ENCODE measurements at places on chromosomes 2 and 18. TPM values are rescaled to one million over a fixed set of nuclear protein-coding genes. Genes with fewer than 3 reads are reported as not detected.

The HDLBP gene
- 272 TPM for total RNA-seq

The CYS1 gene
- total RNA-seq, result not detected

The PXDN gene
- 1.8 TPM for total RNA-seq

The UPP2 gene
- not detected for total RNA-seq

The VSNL1 gene
- not detected for total RNA-seq

The TEX261 gene
- total RNA-seq, result 81.6 TPM

The AFF3 gene
- 2.6 TPM for total RNA-seq

The PHOSPHO2 gene
- 4.1 TPM for total RNA-seq

The MBOAT2 gene
- total RNA-seq, result 2.0 TPM

The MPHOSPH10 gene
- 69.5 TPM for total RNA-seq

The LYG2 gene
- total RNA-seq, result not detected

The SPATS2L gene
- 8.1 TPM for total RNA-seq

The SLC23A3 gene
- total RNA-seq, result 1.1 TPM

The DUSP2 gene
- total RNA-seq, result 279 TPM

The IL1RL2 gene
- total RNA-seq, result not detected

The DSC1 gene
- total RNA-seq, result 0.93 TPM

The MARCHF4 gene
- total RNA-seq, result not detected

The KANSL1L gene
- 2.6 TPM for total RNA-seq

The PELI1 gene
- 39.1 TPM for total RNA-seq

The RASGRP3 gene
- total RNA-seq, result 5.5 TPM

The NOL4 gene
- total RNA-seq, result not detected

The NYAP2 gene
- not detected for total RNA-seq

The NPPC gene
- 1.1 TPM for total RNA-seq

The PLEK gene
- total RNA-seq, result 2.3 TPM

The OSBPL6 gene
- total RNA-seq, result 3.7 TPM

The FAM237A gene
- total RNA-seq, result not detected

The CYP1B1 gene
- 23.5 TPM for total RNA-seq

The CFAP221 gene
- not detected for total RNA-seq

The SERPINB3 gene
- not detected for total RNA-seq

The ACTG2 gene
- 0.12 TPM for total RNA-seq

The GAREM2 gene
- 2.7 TPM for total RNA-seq

The GRB14 gene
- total RNA-seq, result not detected

The PDE6D gene
- total RNA-seq, result 26.4 TPM

The M1AP gene
- 0.23 TPM for total RNA-seq

The PGAP1 gene
- total RNA-seq, result 19.2 TPM

The PLEKHH2 gene
- total RNA-seq, result 0.89 TPM

The SFXN5 gene
- total RNA-seq, result 10.8 TPM

The IL18R1 gene
- total RNA-seq, result 21.8 TPM

The PARD6G gene
- total RNA-seq, result 0.21 TPM

The CREG2 gene
- not detected for total RNA-seq

The REV1 gene
- 34.3 TPM for total RNA-seq

The CPO gene
- total RNA-seq, result not detected

The HOXD3 gene
- not detected for total RNA-seq

The DNAJC5G gene
- total RNA-seq, result not detected

The TBR1 gene
- not detected for total RNA-seq

The KRTCAP3 gene
- 9.9 TPM for total RNA-seq

The FAM161A gene
- 7.0 TPM for total RNA-seq

The SCG2 gene
- total RNA-seq, result not detected

The CAPN13 gene
- total RNA-seq, result not detected
